ENCODE measurements at places on chromosomes 13 and 19.

DNA sequence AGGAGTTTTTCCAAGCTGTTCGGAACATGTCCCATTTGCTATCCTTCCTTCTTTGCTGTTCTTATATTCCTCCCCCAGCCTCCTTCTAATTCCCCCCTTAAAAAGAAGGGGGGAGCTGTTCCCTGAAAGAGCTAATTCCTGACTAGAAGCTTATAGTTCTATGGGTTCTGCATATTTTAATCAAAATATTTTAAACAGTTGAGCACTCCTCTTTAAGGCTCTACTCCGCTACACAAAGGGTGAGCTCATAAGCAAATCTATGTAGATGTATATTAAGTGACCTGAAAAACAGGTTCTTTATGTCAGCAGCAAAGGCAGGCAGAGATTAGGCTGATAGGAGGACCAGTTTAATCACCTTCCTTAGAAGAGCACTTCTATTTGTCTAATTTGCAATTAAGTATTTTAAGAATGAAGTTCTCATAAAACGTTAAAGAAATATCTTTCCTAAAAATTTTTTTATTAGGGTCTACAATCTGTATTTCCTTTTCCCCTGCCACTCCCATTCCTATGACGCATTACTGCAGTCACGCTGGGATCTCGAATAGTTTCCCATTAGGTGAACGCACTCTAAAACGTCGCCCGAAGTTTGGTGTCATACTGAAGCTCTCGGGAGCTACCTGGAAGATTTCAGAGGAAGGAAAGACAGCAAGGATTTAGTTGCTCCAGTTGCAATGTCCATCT is 5.2 kb downstream of the EFNB2 start:
- H3K27ac ChIP-seq = no peak overlapping the region
- peaks cover 20% of the 10 kb centered on the region for H3K4me1 ChIP-seq
- H3K27me3 ChIP-seq = peaks cover 33% of the 10 kb centered on the region
- H3K4me3 ChIP-seq = no peak overlapping the region
- no peaks in the 10 kb centered on the region for H3K36me3 ChIP-seq

- H3K36me3 ChIP-seq = no peaks in the 10 kb centered on the region
- no peaks in the 10 kb centered on the region for H3K27me3 ChIP-seq
- no peak overlapping the region for H3K27ac ChIP-seq
Observed at GRCh38 chr19:23596872-23597271, 90.1 kb downstream of the ZNF675 start.

DNA sequence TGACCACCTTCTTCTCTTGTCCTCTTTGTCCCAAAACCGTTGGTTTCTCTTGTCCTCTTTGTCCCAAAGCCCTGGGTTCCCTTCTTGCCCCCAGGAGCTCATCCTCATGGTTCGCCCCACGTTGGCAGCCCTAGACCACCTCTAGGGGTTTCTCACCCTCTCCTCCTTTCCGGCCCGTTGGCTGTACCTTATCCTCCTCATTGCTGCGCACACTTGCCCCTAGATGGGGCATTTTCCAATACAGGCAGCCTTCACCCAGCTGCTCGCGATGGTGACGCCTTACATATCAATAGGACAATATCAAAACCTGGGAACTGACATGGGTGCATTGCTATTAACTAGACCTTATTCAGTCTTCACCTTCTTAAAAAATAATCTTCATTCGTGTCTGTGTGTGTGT is 86.5 kb downstream of the IPO5 start:
- no peak overlapping the region for H3K27ac ChIP-seq
- no peak for DNase-seq
- H3K4me1 ChIP-seq = no peaks in the 10 kb centered on the region
- H3K27me3 ChIP-seq = no peaks in the 10 kb centered on the region
- H3K4me3 ChIP-seq = no peak overlapping the region
- no peaks in the 10 kb centered on the region for H3K36me3 ChIP-seq

GRCh38 chr19:2645826-2646225 is 56.7 kb downstream of the GNG7 start:
- no peak overlapping the region for H3K27ac ChIP-seq
- no peak for DNase-seq
- H3K27me3 ChIP-seq = no peaks in the 10 kb centered on the region
- no peak overlapping the region for H3K4me3 ChIP-seq

GRCh38 chr13:110932588-110932987 is 17.7 kb upstream of the ANKRD10 start:
- H3K27ac ChIP-seq = no peak overlapping the region
- no peak for DNase-seq
- H3K27me3 ChIP-seq = peaks cover 2% of the 10 kb centered on the region
- H3K36me3 ChIP-seq = no peaks in the 10 kb centered on the region
- no peak overlapping the region for H3K4me3 ChIP-seq

- H3K36me3 ChIP-seq = no peaks in the 10 kb centered on the region
- H3K4me1 ChIP-seq = no peaks in the 10 kb centered on the region
- H3K4me3 ChIP-seq = no peak overlapping the region
- DNase-seq = no peak
- H3K27me3 ChIP-seq = no peaks in the 10 kb centered on the region
Observed at GRCh38 chr13:24074678-24075077, 85.8 kb upstream of the SPATA13 start.

DNA sequence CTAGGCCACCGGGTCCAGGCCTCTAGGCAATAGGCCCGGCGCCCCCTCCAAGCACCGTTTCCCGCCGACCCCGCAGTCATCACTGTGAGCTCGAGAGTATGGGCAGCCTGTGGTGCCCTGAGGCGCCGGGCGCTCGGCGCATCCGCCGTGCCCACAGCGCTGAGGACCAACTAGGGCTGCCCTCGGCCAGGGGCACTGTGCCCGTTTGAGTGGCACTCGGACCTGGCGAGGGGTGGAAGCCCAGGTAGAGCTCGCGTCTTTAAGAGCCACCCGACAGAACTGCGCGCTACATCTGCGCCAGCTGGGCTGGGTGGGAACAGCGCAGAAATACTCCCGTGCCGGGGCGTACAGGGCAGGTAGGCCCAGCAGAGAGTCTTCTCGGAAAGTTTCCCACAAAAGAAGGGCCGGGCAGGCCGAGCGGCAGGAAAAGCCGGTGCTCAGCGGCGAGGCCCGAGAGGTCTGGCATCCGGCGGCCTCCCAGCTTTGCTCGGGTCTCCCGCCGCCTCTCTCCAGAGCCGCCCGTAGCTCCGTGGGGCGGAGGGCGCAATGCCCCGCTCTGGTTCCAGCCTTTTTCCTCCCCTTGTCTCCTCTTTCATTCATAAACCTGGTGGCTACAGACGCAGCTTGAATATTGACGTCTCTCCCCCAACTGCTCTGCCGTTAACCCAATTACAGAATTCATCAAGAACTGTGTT is 5.4 kb upstream of the SOX1 start:
- peaks cover 67% of the 10 kb centered on the region for H3K27me3 ChIP-seq
- H3K4me1 ChIP-seq = peaks cover 2% of the 10 kb centered on the region
- H3K4me3 ChIP-seq = no peak overlapping the region
- no peak overlapping the region for H3K27ac ChIP-seq
- no peak for DNase-seq

- H3K27ac ChIP-seq = no peak overlapping the region
- no peaks in the 10 kb centered on the region for H3K27me3 ChIP-seq
- no peak overlapping the region for H3K4me3 ChIP-seq
- H3K36me3 ChIP-seq = no peaks in the 10 kb centered on the region
- H3K4me1 ChIP-seq = no peaks in the 10 kb centered on the region
Observed at GRCh38 chr13:111973605-111974340, 93.2 kb upstream of the SOX1 start.

DNA sequence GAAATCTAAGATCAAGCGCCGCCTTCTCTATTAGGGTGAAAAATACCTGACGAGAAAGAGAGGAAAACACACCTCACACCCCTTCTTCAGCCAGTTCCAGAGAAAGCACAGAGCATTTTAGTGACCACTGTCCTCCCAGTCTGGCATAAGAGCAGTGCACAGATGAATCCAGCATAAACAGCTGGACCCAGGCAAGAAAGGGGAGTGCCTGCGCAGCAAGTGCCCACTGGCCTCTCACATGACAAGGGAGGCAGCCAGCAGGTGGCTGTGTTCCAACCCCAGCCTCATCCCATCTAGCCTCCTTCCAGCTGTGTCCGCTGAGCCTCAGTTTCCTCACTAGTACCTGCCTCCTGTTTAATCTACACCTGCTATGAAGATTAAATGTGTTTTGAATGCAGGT is 8.0 kb downstream of the MED26 start:
- no peak for DNase-seq
- no peak overlapping the region for H3K4me3 ChIP-seq
- no peaks in the 10 kb centered on the region for H3K27me3 ChIP-seq
- no peak overlapping the region for H3K27ac ChIP-seq
- peaks cover 6% of the 10 kb centered on the region for H3K4me1 ChIP-seq

GRCh38 chr13:108895220-108895704 is 265.9 kb downstream of the MYO16 start:
- DNase-seq = no peak
- H3K4me3 ChIP-seq = no peak overlapping the region
- H3K27ac ChIP-seq = no peak overlapping the region
- no peaks in the 10 kb centered on the region for H3K4me1 ChIP-seq

- no peak overlapping the region for H3K27ac ChIP-seq
- no peaks in the 10 kb centered on the region for H3K27me3 ChIP-seq
- no peak overlapping the region for H3K4me3 ChIP-seq
- no peaks in the 10 kb centered on the region for H3K36me3 ChIP-seq
- DNase-seq = no peak
- no peaks in the 10 kb centered on the region for H3K4me1 ChIP-seq
Observed at GRCh38 chr13:84208246-84208910, 326.1 kb upstream of the SLITRK1 start.

- H3K4me3 ChIP-seq = no peak overlapping the region
- H3K4me1 ChIP-seq = no peaks in the 10 kb centered on the region
- no peak overlapping the region for H3K27ac ChIP-seq
- no peak for DNase-seq
- H3K27me3 ChIP-seq = no peaks in the 10 kb centered on the region
Observed at GRCh38 chr13:32932376-32932775, 83.8 kb upstream of the KL start.

DNA sequence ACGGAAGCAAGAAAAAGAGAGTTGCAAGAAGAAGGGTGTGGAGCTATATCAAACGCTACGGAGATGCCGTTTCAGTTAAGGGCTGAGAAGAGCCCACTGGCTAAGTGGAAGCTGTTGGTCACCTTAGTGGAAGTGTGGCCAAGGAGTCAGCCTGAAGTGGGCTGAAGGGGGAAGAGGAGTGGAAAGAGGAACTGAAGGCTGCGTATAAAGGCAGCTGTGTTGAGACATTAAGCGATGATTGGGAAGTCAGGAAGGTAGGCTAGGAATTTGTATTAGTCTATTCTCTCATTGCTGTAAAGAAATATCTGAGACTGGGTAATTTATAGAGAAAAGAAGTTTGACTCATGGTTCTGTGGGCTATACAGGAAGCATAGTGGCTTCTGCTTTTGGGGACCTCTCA is 14.1 kb upstream of the FRY start:
- no peak overlapping the region for H3K27ac ChIP-seq
- DNase-seq = no peak
- no peak overlapping the region for H3K4me3 ChIP-seq
- H3K27me3 ChIP-seq = no peaks in the 10 kb centered on the region
- no peaks in the 10 kb centered on the region for H3K4me1 ChIP-seq

- DNase-seq = no peak
- no peak overlapping the region for H3K4me3 ChIP-seq
- H3K4me1 ChIP-seq = no peaks in the 10 kb centered on the region
Observed at GRCh38 chr13:92122186-92122853, 723.9 kb downstream of the GPC5 start.

DNA sequence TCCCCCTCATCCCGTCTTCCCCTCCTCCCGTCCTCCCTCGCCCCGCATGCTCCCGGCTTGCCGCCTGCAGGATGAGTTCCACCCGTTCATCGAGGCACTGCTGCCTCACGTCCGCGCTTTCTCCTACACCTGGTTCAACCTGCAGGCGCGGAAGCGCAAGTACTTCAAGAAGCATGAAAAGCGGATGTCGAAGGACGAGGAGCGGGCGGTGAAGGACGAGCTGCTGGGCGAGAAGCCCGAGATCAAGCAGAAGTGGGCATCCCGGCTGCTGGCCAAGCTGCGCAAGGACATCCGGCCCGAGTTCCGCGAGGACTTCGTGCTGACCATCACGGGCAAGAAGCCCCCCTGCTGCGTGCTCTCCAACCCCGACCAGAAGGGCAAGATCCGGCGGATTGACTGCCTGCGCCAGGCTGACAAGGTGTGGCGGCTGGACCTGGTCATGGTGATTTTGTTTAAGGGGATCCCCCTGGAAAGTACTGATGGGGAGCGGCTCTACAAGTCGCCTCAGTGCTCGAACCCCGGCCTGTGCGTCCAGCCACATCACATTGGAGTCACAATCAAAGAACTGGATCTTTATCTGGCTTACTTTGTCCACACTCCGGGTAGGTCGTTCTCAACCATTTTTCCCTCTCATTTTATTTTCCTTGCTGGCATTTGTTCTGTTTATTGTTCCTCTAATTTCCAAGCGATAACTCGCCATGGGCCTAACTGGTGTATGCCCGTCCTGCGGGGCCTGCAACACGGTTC is 29.8 kb downstream of the NFIX start:
- H3K36me3 ChIP-seq = no peaks in the 10 kb centered on the region
- peaks cover 20% of the 10 kb centered on the region for H3K27me3 ChIP-seq
- H3K4me1 ChIP-seq = peaks cover 11% of the 10 kb centered on the region
- H3K4me3 ChIP-seq = no peak overlapping the region
- DNase-seq = no peak

DNA sequence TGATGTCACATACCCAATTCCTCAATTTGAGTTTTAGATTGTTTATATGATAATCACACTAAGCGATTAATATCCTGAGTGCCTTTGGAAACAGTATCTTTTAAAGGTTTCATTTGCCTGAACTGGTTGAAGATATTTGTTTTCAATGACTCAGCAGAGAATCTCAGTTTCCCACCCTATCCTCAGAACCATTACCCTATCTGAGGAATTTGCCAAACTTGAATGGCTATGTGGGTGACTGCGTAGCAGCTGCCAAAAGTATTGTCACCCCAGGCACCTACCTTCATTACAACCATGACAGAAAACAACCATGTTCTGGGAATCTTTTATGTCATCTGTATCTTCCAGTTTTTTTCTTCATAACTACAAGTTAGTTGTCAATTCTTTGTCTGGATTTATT is 440.1 kb upstream of the NBEA start:
- no peak overlapping the region for H3K4me3 ChIP-seq
- H3K4me1 ChIP-seq = no peaks in the 10 kb centered on the region
- no peaks in the 10 kb centered on the region for H3K27me3 ChIP-seq

GRCh38 chr19:16274447-16274846 is 50.2 kb upstream of the KLF2 start:
- no peak for DNase-seq
- no peak overlapping the region for H3K4me3 ChIP-seq
- H3K27ac ChIP-seq = no peak overlapping the region
- H3K36me3 ChIP-seq = no peaks in the 10 kb centered on the region

GRCh38 chr19:17671906-17672305 is 16.2 kb downstream of the UNC13A start:
- H3K27ac ChIP-seq = no peak overlapping the region
- DNase-seq = no peak
- no peaks in the 10 kb centered on the region for H3K27me3 ChIP-seq
- no peaks in the 10 kb centered on the region for H3K4me1 ChIP-seq

GRCh38 chr13:38879278-38879677 is 111.4 kb downstream of the STOML3 start:
- no peaks in the 10 kb centered on the region for H3K4me1 ChIP-seq
- H3K27me3 ChIP-seq = peaks cover 2% of the 10 kb centered on the region
- no peaks in the 10 kb centered on the region for H3K36me3 ChIP-seq
- no peak for DNase-seq
- H3K27ac ChIP-seq = no peak overlapping the region

DNA sequence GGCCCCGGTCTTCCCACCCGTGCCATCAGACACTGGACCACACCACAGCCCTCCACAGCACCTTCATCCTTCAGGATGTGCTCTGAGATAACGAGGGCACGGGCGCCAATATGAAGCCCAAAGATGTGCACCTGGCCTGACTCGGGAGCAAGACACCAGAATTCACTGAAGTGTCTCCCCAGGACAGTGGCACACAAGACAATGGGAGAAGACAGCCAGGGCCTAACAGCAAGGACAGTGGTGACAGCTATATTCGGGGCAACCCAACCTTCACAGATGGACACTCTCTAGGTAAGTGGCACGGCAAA is 7.2 kb downstream of the DDX39A start:
- no peaks in the 10 kb centered on the region for H3K27me3 ChIP-seq
- no peak overlapping the region for H3K4me3 ChIP-seq
- no peak overlapping the region for H3K27ac ChIP-seq
- H3K4me1 ChIP-seq = peaks cover 55% of the 10 kb centered on the region

All from effector memory CD4-positive, alpha-beta T cell (primary cell).